ENCODE measurements at places on chromosomes 1 and 21. TPM values are rescaled to one million over a fixed set of nuclear protein-coding genes. Genes with fewer than 3 reads are reported as not detected.

Gene AKR7A3
- total RNA-seq, result 0.15 TPM

Gene ERRFI1
- total RNA-seq, result 260 TPM

Gene DSCAM
- total RNA-seq, result not detected

Gene DENND2C
- 0.40 TPM for total RNA-seq

Gene ELAVL4
- not detected for total RNA-seq

Gene ADAM30
- not detected for total RNA-seq

Gene FCRLA
- not detected for total RNA-seq

Gene MANEAL
- total RNA-seq, result 25.0 TPM

Gene CFAP57
- 0.20 TPM for total RNA-seq

Gene PPP1R8
- 37.9 TPM for total RNA-seq

All from A549 treated with AZD2906 at 1 μM for 4 hours (cell line).